ENCODE measurements at places on chromosomes 1 and 21.
A peak's percentile ranks its signal among the peaks of the same experiment; 100 is the strongest.

DNA sequence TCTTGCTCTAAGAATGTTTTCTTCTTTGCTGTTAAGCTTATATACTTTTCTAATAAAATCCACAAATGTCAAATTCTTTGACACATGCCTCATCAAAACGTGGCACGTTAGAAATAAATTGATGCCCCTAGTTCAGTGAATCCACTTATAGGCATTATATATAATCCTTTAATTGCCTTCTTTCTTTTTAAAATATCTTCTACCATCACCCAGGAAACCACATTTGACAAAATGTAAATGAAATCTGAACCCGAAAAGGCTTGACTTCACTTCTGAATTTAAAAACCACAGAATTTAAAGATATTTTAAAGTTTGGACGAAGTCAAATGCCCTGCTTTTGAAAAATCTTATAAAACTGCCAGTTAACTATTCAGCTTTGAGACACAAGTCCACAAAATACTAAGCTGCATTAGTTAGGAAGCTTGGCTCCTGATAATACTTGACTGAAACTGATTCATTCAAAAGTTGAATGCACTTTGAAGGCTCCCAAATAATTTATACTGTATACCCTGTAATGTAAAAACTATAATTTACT, 22.4 kb upstream of the KIFAP3 start:
- no peak for DNase-seq

GRCh38 chr1:59007820-59008598, 224.2 kb upstream of the JUN start:
- no peak for DNase-seq

GRCh38 chr1:239218301-239218700, 168.1 kb upstream of the CHRM3 start:
- no peak for DNase-seq

DNA sequence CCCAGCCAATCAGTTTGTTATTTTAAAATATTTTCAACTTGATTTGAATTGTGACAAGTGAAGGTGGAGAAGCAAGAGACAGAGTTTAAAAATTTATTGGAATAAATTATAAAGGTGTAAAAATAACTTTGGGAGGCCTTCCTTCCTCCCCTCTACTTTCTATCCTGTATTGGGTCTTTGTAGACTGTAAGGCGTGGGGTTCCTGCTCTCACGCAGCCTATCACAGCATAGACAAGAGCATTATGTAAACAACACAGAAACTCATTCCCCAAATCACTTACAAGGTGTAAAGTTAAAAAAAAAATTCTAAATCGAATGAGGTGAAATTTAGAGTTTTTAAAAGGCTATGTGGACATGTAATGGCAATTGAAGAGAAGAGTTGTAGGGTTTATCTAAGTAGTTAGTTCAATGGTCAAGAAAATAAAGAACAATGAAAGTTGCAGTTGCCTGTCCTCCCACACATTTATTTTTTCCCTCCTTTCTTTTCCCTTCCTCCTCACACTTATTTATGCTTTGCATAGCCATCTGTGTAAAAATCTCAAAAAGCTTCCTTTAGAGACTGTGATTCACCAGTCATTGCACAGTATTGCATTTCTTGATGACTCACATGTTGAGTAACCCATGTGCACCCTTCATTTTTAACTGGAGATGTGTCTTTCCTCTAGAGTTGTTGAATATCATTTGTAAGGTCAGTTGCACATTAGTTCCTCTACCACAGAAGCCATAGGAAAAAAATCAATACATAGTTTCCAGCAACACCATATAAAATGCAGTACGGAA, 242.2 kb downstream of the PTPRC start:
- no peak for DNase-seq

DNA sequence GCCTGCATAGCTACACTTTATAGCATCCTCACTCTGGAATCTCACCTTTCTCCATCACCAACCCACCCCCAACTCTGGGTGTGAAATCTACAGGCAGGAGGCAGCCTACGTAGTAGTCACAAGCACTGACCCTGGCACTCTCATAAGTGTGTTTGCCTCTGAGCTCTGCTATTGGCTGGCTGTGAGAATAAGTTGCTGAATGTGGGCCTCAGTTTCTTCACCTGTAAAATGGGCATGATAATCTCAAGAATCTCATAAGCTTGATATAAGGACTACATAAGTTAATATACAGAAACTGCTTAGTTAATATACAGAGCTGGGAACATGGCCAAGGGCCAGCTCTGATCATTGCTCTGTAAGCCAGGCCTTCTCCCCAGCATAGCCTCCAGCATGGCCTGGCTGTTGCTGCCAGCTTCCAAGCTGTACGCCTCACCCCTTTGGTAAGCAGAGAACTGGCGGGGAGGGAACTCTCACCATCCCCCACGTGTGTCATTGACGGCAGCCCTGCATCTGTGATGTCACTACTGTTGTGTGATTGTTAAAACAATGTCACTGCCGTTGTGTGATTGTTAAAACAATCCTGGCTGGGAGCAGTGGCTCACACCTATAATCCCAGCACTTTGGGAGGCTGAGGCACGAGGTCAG, 53.3 kb downstream of the SYF2 start:
- DNase-seq: no peak

DNA sequence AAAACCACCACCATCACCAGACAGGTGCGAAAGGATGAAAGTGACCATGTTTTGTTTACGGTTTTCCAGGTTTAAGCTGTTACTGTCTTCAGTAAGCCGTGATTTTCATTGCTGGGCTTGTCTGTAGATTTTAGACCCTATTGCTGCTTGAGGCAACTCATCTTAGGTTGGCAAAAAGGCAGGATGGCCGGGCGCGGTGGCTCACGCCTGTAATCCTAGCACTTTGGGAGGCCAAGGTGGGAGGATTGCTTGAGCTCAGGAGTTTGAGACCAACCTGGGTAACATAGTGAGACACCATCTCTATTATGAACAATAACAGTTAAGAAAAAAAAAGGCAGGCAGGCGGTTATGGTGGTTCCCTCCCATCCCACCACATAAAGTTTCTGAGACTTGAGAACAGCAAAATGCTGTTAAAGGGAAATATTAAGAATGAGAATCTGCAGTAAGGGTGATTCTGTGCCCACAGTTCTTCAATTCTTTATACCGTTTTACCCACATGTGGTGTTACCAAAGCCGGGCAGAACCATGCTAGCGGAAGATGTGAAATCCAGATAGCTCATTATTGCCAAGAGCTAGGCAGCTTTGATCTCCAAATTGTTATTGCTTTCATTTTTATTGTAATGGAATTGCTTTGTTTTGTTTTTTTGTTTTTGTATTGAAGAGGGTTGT, 34.5 kb upstream of the TDRD10 start:
- no peak for DNase-seq

DNA sequence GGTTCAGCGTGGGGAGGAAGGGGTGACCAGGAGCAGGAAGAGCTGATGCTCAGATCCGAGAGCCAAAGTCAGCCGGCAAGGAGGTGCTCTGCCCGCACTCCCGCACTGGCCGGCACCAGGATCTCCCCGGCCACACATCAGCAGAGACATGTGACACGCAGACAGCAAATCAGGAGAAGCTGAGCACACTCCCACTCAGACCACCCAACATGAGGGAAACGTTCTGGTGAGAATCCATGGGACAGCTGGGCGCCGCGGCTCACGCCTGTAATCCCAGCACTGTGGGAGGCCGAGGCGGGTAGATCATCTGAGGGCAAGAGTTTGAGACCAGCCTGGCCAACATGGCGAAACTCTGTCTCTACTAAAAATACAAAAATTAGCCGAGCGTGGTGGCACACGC, 18.6 kb upstream of the PTTG1IP start:
- no peak for DNase-seq

- DNase-seq: no peak
Observed at GRCh38 chr1:16018308-16018707, 465 bp upstream of the HSPB7 start.

- no peak for DNase-seq
Observed at GRCh38 chr1:208145167-208145566, 99.0 kb downstream of the PLXNA2 start.

- DNase-seq: no peak
Observed at GRCh38 chr1:220290140-220290761, 18.0 kb upstream of the RAB3GAP2 start.

DNA sequence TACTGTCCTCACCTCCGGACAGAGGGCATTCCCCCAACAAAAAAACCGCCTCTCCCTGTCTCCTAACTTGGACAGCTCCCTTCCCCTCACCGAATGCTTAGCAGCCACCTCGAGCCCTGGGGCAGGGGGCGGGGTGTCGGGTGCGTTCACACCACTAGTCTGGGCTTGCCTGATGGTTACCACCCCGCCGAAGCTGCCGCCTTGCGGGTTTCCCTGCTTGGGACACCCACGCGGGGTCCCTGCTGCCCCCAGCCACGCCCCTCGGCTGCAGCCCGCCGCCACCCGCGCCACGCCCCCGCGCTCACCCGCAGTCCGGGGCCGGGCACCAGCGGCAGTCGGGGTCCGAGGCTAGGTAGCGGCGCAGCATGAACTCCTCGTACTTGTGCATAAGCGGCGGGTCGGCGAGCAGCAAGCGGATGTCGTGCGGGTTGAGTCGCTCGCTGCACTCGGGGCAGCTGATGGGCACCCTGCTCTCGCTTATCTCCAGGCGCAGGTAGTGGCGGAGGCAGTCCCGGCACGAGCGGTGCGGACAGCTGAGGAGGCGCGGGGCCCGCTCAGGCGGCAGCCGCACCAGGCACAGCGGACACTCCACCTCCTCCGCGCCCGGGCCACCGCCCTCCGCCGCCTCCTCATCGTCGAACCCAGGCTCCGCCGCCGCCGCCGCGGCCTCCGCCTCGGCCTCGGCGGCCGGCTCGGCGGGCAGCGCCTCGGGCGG, 706 bp downstream of the RNF19B start:
- DNase-seq: peak; percentile 18

- DNase-seq: no peak
Observed at GRCh38 chr1:84853741-84854721, 39.0 kb downstream of the LPAR3 start.
